ENCODE measurements at places on chromosomes 1 and 21.

DNA sequence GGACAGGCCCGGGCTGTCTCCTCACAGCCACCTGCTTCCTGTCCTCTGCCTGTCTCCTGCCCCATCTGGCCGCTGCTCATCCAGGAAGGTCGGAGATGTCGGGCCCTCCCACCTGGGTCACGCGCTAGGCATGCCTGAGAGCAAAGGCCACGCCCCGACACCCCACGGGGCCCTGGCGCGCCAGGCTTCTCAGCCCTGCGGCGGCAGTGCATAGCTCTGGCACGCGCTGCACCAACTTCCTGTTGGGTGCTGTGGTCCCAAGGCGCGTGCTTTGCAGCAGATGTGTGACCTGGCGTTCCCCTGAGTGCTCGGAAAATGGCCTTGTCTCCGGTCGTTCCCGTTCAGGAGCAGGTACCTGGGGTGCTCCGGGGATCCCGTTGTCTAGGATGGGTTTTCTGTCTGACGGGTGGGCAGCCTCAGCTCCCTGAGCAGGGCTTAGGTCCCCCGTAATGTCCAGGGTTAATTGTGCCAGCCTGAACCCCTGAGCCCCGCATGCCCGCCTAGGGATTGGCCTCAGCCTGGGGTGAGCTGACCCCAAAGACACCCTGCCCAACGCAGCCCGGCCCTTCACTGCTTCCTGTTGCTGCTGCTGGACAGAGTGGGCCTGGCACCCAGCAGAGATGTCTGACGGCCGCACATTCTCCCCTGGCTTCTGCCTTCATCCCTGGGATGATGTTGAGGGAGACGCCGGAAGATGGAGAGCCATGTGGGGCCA, 19.4 kb upstream of the KCNAB2 start:
- DNase-seq: peak; percentile 83

GRCh38 chr1:235931171-235931738, 64.5 kb upstream of the LYST start:
- no peak for DNase-seq

DNA sequence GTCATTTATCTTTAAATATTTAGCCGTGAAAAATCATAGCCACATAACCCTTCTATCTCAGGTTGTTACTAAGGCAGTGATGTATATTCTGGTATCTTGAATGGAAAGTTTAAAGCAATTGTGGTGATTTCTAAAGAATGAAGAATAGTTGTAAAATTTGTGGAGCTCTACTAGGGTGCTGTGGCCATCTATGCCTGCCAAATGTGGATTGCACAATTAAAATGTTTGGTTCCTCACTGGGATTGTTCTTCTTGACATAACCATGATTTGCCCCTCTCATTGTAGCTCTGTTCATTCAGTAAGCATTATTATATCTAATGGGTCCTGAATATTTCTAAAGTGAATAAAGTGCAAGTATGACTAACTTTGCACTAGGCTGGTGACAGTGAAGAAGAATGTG, 50.1 kb downstream of the AK4 start:
- DNase-seq: no peak

GRCh38 chr21:33478935-33479678, 667 bp downstream of the TMEM50B start:
- no peak for DNase-seq

- no peak for DNase-seq
Observed at GRCh38 chr1:226310245-226310540, 1.2 kb upstream of the LIN9 start.

GRCh38 chr1:26692793-26693490, 2.9 kb upstream of the ARID1A start:
- peak; percentile 98 for DNase-seq

DNA sequence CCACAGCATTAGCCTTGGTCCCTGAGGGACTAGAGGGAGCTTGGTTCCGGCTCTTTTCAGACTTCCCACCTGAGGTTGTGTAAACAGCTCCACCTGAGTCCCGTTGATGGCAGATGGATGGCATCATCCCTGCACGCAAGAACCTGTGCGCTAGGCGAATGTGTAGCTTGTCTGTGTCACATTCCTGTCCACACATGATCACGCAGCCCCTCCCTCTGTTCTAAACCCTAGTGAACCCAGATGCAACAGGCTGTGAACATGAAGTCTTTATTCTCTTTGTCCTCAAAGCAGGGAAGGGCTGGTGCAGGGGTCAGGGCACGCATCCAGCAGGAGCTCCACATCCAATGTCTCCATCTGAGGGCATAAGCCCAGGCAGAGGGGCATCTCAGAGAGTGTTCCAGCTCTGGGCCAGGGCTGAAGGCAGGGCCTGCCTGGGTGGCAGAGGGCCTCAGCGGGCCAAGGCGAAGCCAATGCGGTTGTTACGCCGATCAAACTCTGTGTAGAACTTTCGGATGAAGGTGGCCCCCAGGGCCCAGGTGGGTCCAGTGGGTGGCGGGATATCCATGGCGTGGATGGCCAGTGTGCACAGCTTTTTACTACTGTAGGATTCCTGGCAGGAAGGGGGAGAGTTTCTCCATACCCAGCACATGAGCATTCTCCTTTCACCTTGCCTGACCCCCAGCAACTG, 2.9 kb upstream of the ETNK2 start:
- no peak for DNase-seq

GRCh38 chr1:166136222-166136621, 30.6 kb downstream of the FAM78B start:
- DNase-seq: no peak

DNA sequence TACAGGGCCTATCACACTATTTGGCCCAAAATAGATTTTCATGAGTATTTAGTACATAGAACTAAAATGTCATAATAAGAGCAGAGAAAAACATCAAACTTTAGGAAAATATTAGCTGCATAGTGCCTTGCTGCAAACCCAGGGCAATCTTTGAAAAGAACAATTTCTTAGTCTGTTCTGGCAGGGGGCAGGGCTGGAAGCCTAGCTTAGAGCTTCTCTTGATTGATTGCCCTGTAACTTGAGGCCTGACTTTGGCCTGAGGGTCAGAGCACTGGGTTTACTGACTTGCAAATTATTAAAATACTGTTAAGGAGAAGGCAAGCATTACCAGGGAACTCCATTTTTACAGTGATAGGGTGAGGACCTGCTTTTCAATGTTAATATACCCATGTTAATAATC, 115.8 kb upstream of the SPAG17 start:
- no peak for DNase-seq

DNA sequence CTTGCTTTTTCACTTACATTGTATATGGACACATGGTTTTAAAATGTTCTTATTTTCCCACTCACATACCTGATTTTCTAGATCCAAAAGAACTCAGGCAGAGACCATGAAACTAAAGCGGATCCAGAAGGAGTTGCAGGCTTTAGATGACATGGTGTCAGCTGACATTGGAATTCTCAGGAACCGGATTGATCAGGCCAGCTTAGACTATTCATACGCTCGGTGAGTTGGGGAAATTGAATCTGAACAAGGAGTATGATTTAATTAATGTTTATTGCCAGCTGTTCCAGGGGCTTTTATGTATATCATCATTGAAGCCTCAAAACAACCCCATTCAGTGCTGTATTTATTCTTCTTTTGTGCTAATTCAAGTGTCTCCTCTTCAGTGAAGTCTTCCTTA, 12.7 kb downstream of the GORAB start:
- no peak for DNase-seq

- no peak for DNase-seq
Observed at GRCh38 chr1:93638307-93638847, 43.3 kb downstream of the BCAR3 start.

DNA sequence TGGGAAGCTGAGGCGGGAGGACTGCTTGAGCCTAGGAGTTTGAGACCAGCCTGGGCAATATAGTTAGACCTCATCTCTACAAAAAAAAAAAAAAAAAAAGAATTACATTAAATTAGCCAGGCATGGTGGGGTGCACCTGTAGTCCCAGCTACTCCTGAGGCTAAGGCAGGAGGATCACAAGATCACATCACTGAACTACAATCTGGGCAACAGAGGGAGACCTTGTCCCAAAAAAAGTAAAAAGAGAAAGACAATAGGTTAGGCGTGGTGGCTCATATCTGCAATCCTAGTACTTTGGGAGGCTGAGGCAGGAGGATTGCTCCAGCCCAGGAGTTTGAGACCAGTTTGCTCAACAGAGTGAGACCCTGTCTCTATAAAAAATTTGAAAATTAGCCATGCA, 130.3 kb downstream of the TIAM1 start:
- DNase-seq: no peak

DNA sequence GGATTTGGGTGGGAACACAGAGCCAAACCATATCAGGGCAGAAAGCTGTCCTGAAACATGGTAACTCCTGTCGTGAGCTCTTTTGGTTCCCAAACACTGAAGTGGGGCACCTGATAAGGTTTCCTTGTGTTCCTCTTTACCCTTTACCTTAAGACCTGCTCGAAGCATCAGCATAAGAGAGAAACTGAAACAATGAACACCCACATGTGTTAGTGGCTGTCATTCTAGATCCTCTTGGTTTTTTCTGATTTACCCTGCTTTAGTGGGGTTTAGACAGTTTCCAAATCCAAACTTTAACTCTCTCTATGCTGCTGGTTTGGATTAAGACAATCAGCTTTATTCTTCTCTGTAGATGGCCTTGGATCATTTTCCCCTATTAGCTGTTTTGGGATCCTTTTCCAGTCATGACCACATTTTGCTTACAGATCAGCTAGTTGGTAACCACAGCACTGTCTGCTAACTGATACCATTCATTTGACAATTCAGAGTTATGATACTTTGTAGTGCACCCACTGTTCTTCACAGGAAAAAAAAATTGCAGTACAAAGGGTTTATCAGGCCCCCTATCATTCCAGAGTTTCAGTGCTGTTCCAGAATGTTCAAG, 975 bp upstream of the MNDA start:
- DNase-seq: no peak

DNA sequence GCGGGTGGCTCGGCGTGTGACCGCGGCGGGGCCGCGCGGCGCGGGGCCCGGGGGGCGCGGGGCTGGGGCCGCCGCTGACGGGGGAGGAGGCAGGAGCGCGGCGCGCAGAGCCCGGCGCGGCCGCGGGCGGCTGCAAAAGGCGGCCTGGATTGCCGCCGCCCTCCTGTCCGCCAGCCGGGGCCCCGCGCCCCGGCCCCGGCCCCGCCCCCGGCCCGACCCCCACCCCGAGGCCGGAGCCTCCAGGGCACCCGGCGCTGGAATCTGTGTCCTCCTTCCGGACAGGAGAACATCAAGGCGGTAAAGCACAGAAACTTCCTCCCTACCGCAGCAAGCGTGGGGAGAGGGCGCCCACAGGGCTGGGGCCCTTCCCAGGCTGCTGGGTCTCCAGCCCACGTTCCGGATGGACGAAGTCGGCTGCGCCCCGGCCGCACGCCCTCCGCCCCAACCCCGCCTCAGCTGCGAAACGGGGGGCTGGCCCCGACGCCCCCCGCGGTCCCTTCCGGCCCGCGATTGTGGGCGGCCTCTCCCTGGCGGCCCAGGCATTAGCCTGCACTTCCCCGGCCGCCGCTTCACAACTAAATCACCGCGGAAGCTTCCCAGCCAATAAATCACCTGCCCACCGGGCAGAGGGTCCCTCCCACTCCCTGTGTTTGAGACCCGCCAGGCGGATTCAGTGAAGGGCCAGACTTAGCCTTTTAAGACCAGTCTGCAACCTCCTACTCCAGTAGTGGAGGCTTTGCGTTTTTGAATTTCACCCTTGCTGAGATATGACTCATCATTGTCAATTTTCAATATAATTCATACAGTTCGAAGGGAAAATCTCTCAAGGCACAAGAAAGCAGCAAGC, 106.0 kb downstream of the SLC45A1 start:
- DNase-seq: peak; percentile 74

DNA sequence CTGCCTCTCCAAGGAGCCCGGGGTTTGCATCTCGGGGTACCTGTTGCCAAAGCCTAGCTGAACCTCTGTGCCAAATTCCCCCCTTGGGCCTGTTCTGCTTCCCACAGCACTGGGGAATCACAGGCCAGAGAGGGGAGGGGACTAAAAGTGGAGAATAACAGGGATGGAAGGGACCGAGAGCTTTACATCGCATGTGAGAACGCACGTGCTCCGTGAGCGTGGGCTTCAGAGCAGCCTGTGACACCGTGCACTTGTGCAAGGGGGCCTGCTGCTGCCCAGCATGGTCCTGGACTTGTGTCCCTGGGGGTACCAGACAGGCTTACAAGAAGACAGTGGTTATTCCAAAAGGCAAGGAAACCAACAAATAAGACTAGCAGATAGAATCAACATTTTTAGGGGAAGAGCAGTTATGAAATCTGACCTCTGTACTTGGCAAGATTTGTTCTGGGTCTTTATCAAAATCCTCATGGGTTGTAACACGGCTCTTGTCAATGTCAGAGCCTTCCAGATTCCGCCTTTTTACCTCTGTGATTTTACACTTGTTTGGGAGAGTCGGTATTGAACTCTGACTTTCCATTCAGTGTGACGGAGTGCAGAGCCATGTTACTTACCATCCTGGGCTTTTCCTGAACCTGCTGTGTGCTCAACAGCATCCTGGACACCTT, 36.2 kb upstream of the TNFRSF1B start:
- DNase-seq: no peak

GRCh38 chr1:200590001-200590400, 30.6 kb downstream of the KIF14 start:
- DNase-seq: no peak

DNA sequence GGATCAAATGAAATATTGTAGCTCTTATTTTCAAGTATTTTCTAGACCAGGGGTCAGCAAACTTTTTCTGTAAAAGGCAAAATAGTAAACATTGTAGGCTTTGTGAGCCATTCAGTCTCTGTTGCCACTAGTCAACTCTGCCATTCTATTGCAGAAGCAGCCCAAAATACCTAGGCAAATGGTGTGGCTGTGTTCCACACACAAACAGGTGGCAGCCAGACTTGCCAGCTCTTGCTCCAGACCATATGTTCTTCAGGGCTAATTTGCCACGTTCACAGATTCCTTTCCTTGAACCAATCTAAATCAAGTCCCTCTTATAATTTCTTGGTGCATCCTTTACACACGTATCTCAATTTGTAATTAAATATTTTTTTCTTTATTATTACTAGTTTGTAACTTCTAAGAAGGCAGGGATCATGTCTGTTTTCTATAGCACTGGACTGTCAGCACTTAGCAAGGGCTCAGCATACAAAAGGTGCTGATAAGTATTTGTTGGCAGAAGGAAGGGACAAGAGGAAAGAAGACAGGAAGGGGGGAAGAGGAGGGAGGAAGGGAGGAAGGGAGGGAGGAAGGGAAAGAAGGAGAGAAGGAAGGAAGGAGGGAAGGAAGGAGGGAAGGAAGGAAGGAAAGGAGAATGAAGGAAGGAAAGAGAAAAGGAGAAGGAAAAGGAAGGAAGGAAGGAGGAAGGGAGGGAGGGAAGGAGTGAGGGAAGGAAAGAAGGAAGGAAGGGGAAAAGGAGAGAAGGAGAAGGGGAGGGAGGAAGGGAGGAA, 106.5 kb upstream of the EDEM3 start:
- DNase-seq: no peak

DNA sequence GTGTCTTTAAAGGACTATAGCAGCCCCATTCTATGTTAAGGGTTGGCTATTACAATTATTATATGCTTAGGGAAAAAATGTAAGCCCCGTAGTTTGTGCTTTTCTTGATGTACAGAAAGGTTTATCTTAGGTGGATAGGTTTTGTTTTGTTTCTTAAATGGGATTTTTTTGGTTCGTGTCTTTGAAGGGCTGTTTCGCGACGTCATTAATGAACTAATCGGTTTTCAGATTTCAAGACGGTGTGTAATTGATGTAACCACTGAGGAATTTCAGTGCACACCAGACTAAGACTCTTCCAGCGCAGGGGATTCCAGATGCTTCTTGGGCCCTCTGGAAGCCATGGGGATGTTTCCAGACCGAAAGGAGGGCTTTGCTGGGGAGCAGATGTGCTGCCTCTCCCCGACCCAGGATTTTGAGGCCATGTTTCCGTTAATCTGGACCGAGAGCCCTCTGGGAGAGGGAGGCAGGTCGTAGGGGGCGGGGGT, 4.8 kb upstream of the SIM2 start:
- DNase-seq: no peak

Data from sigmoid colon (tissue), 7 donors.